Heart left ventricle (tissue), 16 donors: ENCODE measurements at places on chromosomes 1 and 21.

DNA sequence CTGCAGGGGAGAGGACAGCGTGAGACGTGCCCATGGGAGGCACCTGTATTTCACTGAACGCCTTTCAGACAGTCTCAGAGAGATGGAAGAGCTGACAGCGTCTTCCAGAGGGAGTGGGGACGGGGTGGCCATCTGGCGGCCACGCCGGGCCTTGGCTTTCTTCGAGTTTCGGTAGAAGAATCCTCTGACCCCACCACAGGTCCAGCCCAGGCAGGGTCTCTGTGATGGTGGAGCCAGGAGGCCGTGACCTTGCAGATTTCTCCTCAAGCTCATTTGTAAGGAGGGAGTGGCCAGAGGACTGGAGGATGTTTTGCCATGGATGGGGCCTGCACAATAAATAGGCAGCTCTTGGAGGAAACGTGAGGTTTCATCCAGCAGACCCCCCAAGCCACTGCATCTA is 47.6 kb upstream of the ADARB1 start:
- DNase-seq: no peak

DNA sequence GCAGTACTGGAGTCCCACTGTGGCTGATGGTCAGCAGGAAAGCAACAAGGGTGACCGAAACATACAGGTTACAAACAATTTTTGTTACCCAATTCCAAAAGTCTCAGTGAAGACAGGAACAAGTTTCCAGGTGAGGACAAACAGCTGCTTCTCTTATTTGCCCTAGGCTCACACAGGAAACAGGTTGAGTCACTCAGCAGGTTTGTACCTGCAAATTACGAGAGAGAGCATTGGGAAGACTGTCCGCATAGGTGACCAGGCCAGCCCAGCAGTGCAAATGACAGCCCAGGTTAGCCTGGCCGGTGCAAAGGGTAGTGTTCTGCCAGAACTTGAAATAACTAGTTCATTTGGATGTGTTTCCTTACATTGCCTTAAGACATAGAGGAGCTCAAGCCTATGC is 40.0 kb upstream of the DSCAM start:
- DNase-seq: no peak

GRCh38 chr1:221576268-221576667 is 165.6 kb downstream of the DUSP10 start:
- DNase-seq: no peak

GRCh38 chr1:73104749-73105148 is 822.4 kb upstream of the NEGR1 start:
- no peak for DNase-seq

DNA sequence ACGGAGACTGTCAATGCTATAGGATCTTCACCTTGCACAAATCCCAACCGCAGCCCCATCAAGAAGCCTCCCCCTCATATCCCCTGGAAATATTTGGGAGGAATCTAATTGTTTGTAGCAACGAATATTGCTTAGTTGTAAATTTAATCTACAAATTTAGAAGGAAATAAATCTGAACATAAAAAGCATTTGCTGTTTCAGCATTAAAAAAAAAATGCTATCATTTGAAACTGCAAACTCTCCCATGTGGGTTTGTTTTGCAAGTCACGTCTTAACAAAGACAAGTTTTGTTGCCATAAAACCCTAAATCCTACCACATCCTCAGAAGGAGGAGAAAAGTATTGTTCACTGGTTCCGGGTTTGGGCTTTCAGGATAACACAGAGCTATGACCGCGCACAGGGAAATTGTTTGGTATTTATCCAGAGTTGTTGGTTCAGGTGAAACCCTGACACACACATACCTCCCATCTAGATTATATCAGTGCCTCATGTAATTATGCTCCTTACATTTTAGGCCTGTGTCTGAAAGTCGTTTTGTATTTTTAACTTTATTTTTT is 279.6 kb downstream of the TM2D1 start:
- no peak for DNase-seq

GRCh38 chr1:204587621-204588020 is 71.4 kb downstream of the MDM4 start:
- DNase-seq: no peak

DNA sequence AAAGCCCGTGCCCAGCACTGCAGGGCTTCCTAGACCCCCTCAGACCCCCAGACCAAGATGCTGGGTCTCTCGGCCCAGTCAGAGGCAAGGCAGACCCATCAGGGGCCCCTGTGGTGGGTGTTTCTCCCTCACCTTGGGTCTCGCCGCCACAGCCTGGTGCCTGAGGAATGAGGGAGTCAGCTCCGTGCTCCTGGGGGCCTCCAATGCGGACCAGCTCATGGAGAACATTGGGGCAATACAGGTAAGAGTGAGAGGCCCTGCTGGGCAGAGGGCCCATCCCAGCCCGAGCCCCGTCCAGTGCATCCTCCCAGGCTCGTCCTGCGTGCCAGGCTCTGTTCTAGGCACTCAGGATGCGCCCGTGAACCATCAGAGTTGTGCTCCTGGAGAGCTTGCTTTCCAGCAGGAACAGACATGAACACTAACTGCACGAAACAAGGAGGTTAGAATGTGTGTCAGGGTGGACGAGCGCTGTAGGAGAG is 51.5 kb downstream of the KCNAB2 start:
- DNase-seq: no peak

- DNase-seq: no peak
Measured at GRCh38 chr1:154583773-154584172, 16.2 kb downstream of the CHRNB2 start.

GRCh38 chr1:177043597-177043996 is 120.9 kb downstream of the ASTN1 start:
- DNase-seq: no peak

DNA sequence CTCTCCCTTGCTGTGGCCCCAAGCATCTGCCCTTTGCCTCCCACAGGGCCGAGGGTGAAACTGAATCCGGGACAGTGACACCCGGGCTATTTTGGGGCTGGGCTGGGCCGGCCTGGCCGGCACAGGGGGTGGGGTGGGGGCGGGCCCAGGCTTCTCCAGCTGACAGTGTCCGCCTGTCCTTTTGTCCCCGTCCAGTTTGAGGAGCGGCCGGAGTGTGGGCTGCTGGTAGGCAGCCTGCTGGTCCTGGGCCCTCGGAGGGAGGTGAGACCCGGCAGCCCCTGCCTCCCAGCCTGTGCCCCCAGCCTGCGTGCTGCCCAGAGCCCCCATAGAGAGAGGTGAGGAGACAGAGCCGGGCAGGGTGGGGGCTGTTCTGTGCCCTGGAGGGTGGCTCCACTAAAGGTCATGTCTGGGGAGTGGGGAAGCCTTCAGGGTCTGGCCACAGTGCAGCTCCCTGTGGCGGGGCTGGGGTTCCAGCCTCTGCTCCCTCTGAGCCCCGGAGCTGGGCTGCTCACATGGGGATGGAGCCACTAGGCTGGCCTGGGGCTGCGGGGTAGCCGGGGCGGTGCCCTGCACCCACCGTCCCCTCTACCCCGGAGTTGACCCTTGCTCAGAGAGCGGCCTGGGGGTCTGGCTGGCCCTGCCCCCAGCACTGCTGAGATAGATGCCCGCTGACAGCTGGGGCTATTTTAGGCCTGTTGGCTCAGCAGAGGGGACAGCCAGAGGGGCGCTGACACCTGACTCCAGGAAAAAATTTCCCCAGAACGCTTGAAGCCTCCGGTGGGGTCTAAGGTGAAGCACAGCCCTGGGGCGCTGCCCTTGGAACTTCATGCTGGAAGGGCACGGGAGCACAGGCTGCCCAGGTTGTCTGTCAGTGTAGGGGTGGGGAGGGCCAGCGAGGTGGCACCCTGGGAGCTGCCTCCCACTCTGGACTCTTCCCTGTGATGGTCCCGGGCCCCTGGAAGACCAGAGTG is at the start of gene OBSCN:
OBSCN (plus strand) TSS at position 194 of the 971 bp plus-strand sequence. CDS start 3,740 bp downstream, outside the sequence.
- peak; percentile 81 for DNase-seq

- DNase-seq: no peak
Measured at GRCh38 chr1:94103608-94104007, 17.3 kb downstream of the ABCA4 start.

GRCh38 chr1:110430366-110430765 is 20.6 kb upstream of the PROK1 start:
- no peak for DNase-seq

GRCh38 chr1:69967245-69967766 is 238.1 kb downstream of the LRRC40 start:
- DNase-seq: no peak

DNA sequence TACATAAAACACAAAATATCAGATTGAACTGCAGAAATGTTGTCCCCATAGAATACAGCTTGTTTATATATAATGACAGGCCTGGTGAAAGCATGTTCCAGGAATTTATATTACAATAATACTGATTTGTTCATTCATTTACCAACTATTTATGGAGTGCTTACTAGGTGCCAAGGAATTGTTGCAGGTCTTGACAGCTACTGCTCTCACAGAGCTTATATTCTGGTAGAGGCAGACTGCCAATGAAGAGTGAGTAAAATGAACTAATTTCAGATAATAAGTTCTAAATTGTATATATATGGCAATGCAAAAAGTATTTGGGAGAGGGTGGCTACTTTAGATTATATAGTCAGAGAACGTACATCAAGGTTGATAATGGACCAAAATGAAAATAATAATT is 152.0 kb downstream of the COQ8A start:
- DNase-seq: no peak

DNA sequence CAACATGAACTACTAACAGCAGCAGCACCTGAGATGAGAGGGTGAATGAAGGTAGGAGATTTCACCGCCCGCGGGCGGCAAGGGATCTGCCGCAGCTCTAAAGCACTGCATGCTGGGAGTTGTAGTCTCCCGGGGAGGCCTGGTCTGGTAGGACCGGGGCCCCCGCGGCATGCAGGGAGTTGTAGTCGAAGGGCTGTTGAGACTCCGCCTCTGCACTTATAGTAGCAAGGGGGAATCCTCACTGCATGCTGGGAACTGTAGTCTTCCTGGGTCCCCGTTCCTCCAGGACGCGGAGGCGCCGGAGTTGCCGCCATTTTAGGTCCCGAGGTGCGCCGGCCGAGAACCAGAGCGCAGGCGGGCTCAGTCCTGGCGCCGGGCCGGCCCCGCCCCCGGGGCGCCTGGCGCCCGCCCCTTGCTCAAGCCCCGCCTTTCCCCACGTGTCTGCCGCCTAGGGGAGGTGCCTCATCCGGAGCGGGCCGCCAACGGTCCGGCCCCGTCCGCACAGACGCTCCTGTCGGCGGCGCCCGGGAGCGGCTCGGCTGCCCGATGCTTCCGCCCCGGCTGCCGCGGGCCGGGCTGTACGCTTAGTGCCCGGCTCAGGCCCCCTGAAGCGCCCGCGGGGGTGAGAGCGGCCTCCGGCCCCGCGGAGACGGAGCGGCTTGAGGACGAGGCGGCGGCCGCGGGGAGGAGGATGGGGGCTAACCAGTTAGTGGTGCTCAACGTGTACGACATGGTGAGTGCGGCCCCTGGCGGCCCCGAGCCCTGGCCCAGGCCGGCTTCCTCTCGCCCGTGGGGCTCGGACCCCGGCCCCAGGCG is at the start of gene DESI2:
DESI2 (plus strand) TSS at position 504 of the 816 bp plus-strand sequence; CDS start at position 692, 188 bp downstream.
- DNase-seq: peak; percentile 99

- no peak for DNase-seq
Measured at GRCh38 chr1:182684116-182684828, at the start of gene RGS8. RGS8 (minus strand) TSS chr1:182684587; CDS start chr1:182669649, 14,938 bp downstream.

DNA sequence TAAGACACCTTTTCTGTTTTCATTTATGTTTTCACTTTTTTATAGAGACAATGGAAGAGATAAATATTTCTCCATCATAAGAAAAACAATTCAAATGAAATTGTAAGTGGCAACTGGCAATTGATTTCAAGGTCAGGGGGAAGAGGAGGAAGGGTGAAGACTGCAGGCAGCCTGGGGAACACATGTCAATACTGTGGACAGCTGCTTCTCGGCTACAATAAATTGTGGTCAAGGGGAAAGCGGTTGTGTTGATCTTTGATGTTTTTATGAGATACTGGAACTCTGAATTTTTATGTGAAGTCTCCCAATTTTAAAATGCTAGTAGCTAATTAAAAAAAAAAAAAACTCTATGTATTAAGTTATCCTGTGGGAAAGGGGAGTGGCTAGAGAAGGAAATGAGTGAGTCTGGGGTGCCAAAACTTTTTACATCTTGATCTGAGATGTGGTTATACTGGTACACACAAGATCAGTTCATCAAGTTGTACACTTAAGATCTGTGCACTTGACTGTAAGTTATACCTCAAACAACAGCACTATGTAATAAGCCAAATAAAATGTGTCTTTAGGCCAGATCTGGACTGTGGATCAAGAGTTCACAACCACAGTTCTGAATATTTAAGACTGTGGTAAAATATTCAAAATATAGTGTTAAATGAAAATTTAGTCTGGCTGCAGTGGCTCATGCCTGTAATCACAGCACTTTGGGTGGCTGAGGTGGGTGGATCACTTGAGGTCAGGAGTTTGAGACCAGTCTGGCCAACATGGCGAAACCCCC is 18.0 kb downstream of the SSX2IP start:
- no peak for DNase-seq

DNA sequence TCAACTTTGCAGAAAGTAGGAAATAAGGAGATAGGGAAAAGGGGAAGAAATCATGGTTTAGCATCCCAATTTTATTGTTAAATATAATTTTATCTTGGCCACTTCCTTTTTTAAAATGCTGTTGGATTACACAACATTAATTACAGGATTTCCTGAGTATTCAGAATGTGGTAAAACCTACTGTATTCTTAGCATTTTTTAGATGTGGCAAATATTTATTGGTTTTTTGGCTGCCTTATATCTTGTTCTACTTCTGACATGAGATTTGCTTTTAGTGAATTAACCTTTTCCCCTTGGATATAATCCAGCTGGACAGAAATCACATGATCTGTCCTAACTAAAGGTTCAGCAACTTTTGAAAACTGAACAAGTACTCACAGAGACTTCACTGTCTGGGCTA is 104.9 kb downstream of the PTGS2 start:
- no peak for DNase-seq

- no peak for DNase-seq
Measured at GRCh38 chr1:226487921-226488320, 60.6 kb upstream of the STUM start.

GRCh38 chr1:10651389-10651766 is 145.1 kb downstream of the CASZ1 start:
- DNase-seq: no peak

- no peak for DNase-seq
Measured at GRCh38 chr1:115237507-115237906, 100.5 kb downstream of the NGF start.

DNA sequence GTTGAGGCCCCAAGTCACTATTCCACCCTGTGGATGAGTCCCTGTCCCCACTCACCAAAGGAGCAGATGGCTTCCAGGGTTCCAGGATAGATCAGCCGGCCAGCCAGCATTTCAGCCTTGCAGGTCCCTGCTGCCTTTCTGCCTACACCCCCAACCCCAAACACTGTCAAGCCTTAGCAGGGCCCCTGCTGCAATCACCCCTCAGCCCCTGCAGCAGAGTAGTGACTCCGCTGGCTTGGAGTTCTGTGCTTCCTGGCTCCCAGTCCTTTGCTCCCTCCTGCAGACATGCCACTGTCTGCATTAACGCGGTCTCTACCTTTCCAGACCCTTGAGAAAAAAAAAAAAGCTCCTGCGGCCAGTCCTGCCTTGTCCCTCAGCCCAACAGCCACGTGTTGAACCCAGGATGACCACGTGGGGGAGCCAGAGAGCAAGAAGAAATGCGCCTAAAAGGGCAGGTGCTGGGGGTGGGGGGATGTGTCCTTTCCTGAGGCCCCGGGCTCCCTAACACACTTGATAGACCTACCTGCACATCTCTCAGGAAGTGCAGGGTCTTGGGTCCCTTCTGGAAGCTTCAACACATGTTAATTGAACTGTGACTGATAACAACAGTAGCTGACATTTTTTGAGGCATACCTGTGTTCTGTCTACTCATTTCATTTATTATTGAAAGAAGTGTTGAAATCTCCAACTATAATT is 37.4 kb downstream of the RASSF5 start:
- DNase-seq: peak; percentile 69
